ENCODE measurements at places on chromosomes 7 and 10.

- DNase-seq: peak; percentile 55
Observed at GRCh38 chr10:127886371-127887051, 6.2 kb downstream of the CLRN3 start.

- DNase-seq: no peak
Observed at GRCh38 chr10:35394411-35394851, 58.1 kb downstream of the CCNY start.

- no peak for DNase-seq
Observed at GRCh38 chr10:1168763-1169162, 112.6 kb downstream of the WDR37 start.

DNA sequence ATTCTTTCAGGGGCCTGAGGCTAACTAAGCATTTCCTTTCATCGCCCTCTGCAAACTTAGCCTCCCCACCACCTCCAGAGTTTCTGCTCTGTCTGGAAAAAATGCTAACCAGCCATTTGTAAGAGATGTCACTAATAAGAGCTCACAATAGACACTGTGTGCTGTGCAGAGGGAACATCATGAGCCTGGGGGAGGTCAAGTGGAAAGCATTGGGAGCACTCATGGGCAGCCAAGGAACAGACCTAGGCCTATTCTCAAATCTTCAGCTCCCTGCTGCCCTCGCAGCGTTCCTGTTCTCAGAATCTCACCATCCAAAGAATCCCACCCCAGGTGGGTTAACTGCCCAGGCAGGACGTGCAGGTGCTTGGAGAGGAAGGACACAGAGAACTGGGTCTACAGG is 27.1 kb upstream of the GPAM start:
- no peak for DNase-seq

DNA sequence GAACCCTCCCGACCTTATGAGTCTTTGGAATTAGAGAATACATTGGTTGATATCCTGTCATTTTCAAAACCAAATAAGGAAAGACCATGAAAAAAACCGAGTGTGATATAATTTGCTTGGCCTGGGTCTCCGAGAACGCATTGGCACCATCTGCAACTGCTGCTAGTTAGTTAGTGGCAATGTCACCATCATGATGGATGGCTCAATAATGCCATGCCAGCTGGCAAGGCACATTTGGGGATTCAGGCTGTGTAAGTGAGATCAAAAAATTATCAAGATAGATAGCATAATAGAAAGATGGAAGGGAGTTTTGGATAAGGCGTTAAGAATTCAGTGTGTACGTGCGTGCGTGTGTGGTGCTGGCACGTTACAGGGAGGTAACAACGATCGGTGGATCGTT is 134.7 kb upstream of the TCERG1L start:
- no peak for DNase-seq

DNA sequence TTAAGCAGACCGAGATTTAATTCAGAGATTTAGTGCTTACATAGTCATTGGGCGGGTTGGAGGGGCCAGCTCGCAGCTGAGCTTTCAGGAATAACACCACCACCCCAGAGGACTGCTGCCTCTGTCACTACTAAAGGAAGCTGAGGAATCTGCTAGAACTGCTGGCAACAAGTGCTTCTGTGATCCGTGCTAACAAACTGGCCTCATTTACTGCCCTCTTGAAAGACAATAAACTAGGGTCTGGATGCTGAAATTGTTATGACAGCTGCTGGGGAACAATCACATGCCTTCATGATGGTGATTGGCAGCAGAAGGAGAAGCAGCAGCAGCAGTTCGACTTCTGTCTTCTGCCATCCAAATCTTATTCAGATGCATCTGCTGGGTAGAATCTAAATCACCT is 285.5 kb upstream of the TAC1 start:
- DNase-seq: no peak

GRCh38 chr10:73773152-73773879 is 8.5 kb upstream of the CHCHD1 start:
- DNase-seq: no peak

GRCh38 chr7:142908921-142909890 is 23.7 kb upstream of the TRPV6 start:
- peak; percentile 26 for DNase-seq

GRCh38 chr10:11125004-11125403 is 107.3 kb downstream of the CELF2 start:
- DNase-seq: no peak
